ENCODE measurements at places on chromosomes 3 and 15.

DNA sequence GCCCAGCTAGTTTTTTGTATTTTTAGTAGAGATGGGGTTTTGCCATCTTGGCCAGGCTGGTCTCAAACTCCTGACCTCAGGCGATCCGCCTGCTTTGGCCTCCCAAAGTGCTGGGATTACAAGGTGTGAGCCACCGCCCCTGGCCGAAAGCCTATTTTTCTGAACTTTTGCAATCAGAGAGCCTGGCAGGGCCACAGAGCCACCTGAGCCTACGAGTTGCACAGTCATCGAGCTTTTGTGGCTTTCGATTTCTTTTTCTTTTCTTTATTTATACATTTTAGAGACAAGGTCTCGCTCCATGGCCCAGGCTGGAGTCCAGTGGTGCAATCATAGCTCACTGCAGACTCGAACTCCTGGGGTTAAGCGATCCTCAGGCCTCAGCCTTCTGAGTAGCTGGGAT is 140.4 kb downstream of the NSMCE3 start:
- DNase-seq, result no peak

GRCh38 chr15:58083526-58083925 is 18.0 kb upstream of the ALDH1A2 start:
- DNase-seq, result no peak

- DNase-seq, result no peak
Measured at GRCh38 chr15:39118510-39118909, 462.4 kb upstream of the THBS1 start.

DNA sequence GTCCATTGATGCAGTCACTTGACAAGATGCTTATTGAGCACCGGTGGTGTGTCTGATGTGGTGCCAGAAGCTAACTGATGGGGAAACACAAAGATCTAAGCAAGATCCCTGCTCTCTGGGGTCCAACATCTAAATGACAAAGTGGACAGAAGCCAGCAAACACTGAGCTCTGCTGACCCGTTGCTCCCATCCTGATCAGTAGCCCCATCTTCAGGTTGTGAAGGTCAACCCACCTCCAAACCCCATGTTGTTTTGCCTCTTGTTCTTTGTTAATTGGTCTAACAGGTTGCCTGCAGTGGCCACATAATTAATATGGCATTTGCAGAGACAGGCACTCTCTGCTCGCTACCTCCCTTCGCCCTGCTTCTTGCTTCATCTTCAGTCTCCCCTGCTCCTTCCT is 21.5 kb upstream of the GLCE start:
- no peak for DNase-seq

DNA sequence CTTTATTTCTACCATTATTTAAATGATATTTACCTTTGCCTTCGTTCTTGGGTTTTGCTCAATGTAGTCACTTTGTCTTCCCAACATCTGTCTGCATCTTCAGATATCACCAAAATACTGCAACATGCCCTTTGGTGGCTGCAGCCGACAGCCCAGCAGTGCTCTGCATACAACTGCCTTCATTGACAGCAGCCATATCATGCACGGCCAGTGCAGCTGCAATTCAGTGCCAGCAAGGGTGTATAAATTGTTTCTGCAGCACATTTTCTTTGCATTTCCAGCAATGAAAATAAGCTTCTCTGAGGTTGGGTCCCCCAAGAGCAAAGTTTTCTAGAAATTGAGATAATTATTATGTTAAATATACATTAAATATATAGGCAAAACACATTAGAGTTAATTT is 6.0 kb upstream of the PLSCR5 start:
- no peak for DNase-seq

- DNase-seq, result no peak
Measured at GRCh38 chr3:191355406-191355805, 25.1 kb upstream of the UTS2B start.

DNA sequence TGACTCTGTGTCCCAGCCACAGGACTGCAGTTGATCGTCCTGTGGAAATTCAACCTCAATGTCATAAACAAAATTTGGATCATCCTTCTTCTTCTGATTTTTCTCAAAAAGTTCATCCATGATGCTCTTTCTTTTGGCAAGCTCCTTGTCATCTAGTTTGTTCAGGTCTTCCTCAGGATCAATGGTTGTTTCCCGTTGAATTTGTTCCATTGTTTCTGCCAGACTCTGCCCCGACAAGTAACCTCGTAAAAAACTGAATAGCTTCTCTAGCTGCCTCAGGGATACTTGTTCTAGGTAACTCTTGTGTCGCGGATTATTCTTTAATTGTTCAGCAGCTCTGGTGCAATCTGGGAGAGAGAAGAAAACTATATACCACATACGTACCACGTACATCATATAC is 4.5 kb downstream of the CEP19 start:
- DNase-seq, result no peak

GRCh38 chr15:91976966-91977365 is 123.5 kb downstream of the SLCO3A1 start:
- no peak for DNase-seq

DNA sequence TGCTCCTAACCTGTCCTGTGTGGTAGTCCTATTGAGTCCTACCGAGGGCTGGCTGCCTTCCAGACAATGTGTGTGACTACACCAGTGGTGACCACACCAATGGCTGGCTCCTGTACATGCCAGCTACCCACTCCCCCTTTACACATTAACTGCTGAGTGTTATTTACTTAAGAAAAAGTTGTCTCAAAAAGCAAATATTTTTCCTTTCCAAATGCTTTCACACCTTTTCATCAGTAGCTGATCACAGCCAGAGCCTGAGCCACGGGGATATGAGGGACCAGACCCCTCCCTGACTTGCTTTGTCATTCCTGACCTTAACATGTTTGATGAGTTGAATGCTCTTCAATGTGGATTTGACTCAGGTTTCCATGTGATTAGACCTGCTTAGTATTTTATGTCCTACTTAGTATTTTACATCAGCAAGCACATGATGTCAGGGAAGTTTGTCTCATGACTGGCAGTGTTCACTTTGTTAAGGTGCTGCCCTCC is 29.6 kb upstream of the GREM1 start:
- no peak for DNase-seq

DNA sequence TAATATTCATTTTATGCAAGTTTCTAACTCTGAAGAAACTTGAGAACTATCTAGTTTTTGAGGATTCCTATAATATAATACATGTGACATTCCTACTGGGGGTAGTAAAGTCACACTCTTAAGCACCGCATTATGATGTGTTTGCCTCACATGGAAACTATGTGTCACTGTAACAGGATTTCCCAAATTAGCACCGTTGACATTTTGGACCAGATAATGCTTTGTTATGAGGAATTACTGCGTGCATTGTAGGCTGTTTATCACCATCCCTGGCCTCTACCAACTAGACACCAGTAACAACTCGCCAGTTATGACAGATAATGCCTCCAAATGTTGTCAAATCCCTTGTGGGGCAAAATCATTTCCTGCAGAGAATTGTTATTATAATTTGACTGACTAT is 267.8 kb downstream of the RAP2B start:
- no peak for DNase-seq
